Activated CD4-positive, alpha-beta T cell treated with anti-CD3 and anti-CD28 coated beads, Interleukin-10, Interleukin-2, amounts not matched to agents 100 ng/mL and 50 ng/mL, durations not matched to agents 16 hours and 8 hours (primary cell): ENCODE measurements at places on chromosomes 1 and 21.

- DNase-seq, result no peak
These were observed 17.9 kb upstream of the SMG7 start for GRCh38 chr1:183454377-183454776.

DNA sequence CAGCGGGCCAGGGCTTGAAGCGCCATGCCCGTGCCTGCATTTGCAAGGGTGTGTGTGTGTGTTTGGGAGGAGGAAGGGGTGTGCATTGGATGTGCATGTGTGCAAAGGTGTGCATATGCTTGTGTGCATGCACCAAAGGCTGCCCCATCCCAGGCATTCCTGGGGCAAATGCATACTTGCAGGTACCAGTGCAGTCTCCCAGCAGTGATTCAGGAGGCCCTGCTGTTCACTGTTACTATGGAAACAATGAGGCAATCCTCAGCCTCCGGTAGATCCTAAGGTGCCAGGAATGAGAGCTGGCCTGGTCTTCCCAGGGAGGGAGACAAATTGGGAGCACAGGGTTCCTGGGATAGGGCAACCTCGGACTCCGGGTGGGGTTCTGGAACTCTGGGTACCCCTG lies 7.5 kb upstream of the FNDC5 start:
- DNase-seq, result no peak

DNA sequence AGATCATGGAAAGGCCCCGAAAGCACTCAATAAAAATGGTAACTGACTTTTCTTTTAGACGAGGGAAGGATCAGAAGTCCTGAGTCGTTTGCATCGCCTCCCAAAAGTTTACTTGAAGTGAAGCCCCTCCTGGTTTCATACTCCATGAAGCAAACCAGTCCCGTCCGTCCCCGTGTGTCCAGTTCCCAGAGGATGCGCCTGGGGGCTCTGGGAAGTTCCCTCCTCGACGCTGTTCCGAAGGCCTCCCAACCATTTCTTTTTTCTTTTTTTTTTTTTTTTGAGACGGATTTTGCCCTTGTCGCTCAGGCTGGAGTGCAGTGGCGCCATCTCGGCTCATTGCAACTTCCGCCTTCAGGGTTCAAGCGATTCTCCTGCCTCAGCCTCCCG lies 661 bp upstream of the OSCP1 start:
- no peak for DNase-seq

- peak; percentile 81 for DNase-seq
These were observed 2.9 kb downstream of the LMO4 start for GRCh38 chr1:87331365-87332241.

DNA sequence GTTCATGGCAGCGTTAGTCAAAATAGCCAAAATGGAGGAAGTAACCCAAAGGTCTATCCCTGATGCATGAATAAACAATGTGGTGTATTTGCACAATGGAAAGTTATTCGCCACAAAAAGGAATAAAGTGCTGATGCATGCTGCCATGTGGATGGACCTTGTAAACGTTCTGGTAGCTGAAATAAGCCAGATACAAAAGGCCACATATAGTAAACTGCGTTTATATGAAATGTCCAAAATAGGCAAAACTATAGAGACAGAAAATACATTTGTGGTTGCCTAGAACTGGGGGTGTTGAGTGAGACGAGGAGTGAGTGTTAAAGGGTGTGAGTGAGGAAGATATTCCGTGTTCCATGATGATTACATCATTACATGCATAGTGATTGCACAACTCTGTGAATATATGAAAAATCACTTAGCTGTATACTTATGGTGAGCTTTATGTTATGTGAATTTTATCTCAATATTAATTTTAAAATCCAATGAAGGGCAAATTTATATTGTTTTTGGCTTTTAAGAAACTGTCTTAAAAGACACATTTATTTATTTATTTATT lies 321.3 kb downstream of the KIF26B start:
- no peak for DNase-seq

DNA sequence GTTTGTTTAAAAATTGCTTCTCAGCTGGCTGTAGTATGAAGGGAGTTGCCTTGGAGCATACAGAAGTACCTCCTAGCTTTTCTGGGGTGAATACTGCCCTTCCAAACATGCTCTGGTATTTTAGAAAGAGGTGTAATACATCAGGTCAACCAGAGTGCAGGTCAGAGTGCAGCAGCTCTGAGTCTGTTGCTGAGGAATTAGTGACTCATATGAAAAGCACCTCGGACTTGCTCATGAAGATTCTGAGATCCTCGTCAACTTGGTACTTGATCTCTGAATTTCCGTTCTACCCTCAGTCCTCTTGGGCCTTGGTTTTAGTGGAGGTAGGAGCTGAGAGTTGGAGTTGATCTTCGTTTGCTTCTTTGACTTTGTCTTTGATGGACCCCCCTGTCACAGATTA lies 67.3 kb downstream of the NOS1AP start:
- DNase-seq, result no peak

DNA sequence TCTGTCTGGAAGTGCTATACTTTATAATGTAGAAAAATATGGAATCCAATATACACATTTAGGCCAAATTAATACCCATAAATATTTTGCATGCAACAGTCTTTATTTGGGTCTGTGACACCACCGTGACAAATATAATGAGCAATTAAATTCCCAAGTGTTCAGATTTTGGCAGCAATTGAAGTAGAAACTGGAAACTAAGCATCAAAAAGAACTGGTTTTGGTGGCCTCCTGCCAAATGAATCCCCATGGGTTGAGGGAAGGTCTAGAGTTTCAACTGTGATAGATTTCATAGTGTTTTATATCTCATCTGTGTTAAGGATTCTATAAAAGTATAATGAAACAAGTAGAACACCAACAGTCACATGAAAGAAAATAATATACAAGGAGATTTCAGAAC lies 88.4 kb downstream of the DPYD start:
- no peak for DNase-seq

GRCh38 chr1:66267201-66267940 lies 266.6 kb upstream of the SGIP1 start:
- no peak for DNase-seq

DNA sequence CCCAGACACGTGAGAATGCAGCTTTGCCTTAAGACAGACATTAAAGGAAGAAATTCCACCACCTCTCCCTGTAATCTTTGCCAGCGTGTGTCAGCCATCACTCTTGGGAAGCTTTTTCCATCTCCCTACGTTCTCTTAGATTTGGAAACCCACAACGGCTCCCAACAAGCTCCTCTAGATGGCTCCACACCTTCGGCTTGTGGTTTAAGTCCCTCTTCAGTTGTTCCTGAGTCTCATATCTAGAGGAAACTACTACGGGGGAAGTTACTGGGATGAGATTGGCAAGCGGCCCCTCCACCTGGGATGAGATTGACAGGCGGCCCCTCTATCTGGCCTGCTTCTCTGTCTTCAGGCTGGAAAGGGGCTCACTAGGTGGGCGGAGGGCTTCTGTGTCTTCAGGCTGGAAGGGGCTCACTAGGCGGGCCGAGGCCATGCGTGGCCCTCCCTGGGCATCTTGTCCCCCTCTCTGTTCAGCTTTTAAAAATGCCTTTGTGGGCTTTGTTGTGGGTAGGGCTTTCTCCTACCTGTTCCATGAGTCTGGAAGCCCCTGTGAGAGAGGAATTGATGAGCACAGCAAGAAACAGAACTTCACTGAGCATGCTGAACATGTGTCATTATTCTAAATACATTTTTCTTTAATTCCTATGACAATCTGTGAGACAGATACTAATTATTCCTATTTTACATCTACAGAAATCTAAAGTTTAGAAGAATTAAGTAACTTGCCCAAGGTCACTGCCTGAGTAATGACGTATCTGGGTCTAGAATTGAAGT lies 670.5 kb downstream of the KIF26B start:
- DNase-seq, result no peak

- DNase-seq, result no peak
These were observed 5.5 kb downstream of the SORT1 start for GRCh38 chr1:109392037-109392787.

- no peak for DNase-seq
These were observed 121.2 kb downstream of the SPSB1 start for GRCh38 chr1:9413877-9414213.

GRCh38 chr1:31617916-31618746 lies 642 bp downstream of the HCRTR1 start:
- DNase-seq, result peak; percentile 45

- no peak for DNase-seq
These were observed 657 bp upstream of the HDAC1 start for GRCh38 chr1:32291145-32291707.

GRCh38 chr1:58727364-58727763 lies 27.5 kb upstream of the MYSM1 start:
- DNase-seq, result peak; percentile 47

DNA sequence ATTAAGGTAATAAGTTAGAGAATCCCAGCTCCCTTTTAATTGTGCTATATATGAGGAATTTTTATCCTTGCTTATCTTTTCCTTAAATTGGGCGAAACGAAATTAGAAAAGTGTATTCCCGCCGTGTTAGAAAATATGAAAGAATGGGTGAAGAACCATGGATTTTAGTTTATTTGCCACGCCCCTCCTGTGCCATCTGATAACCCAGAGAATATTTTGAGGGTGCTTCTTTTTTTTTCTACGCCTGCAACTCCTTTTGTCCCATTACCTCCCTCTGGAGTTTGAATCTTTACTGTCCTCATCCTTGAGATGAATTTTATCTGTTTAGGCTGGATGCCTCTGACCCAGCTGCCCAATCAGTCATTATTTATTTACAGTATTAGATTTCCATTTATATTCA lies 1.6 kb downstream of the TLCD4 start:
- no peak for DNase-seq

GRCh38 chr1:170749549-170749948 lies 85.6 kb downstream of the PRRX1 start:
- no peak for DNase-seq

- no peak for DNase-seq
These were observed 5.6 kb upstream of the S100A8 start for GRCh38 chr1:153396461-153396860.

DNA sequence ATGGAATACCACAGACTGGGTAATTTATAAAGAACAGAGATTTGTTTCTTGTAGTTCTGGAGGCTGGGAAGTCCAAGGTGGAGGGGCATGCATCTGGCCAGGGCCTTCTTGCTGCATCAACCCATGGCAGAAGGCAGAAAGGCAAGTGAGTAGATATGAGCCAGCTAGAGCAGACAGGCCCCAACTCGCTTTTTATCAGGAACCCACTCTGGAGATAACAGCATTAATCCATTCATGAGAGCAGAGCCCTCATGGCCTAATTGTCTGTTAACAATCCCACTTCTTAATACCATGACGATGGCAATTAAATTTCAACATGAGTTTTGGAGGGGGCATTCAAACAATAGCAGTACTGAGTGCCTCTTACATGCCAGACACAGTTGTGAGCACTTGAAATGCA lies 87.2 kb upstream of the SOX13 start:
- no peak for DNase-seq

GRCh38 chr1:180597520-180597919 lies 34.3 kb upstream of the XPR1 start:
- no peak for DNase-seq

GRCh38 chr1:153659656-153660055 lies 1.2 kb downstream of the SNAPIN start:
- DNase-seq, result no peak

DNA sequence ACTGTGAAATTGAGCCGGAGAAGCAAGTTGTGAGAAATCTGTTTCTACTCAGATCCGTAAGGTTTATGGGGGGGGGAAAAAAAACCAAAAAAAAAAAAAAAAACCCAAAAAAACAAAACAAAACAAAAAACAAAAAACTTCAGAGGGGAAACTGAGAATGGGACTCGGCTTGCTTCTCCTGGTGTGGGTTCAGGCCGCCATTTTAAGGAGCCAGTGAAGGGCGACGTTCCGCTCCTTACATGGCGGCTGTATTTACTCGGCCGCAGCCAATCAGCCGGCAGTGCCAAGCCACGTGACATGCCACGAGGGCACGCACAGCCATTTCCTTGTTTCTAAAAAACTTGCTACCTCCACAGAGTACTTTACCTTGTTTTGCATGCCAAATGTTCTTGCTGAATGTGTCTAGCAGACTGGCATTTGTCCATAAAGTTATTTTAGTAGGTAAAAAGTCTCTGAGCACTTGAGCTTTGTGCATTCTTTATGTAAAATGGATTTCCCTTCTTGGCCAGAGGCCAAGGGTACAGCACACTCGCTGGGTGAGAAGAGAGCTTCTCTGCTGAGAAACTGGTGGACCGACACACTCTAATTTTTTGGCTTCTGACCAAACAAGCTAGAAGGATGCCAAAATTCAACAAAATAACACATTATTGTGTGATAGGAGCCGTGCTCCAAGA lies 101.8 kb downstream of the NFIA start:
- no peak for DNase-seq

DNA sequence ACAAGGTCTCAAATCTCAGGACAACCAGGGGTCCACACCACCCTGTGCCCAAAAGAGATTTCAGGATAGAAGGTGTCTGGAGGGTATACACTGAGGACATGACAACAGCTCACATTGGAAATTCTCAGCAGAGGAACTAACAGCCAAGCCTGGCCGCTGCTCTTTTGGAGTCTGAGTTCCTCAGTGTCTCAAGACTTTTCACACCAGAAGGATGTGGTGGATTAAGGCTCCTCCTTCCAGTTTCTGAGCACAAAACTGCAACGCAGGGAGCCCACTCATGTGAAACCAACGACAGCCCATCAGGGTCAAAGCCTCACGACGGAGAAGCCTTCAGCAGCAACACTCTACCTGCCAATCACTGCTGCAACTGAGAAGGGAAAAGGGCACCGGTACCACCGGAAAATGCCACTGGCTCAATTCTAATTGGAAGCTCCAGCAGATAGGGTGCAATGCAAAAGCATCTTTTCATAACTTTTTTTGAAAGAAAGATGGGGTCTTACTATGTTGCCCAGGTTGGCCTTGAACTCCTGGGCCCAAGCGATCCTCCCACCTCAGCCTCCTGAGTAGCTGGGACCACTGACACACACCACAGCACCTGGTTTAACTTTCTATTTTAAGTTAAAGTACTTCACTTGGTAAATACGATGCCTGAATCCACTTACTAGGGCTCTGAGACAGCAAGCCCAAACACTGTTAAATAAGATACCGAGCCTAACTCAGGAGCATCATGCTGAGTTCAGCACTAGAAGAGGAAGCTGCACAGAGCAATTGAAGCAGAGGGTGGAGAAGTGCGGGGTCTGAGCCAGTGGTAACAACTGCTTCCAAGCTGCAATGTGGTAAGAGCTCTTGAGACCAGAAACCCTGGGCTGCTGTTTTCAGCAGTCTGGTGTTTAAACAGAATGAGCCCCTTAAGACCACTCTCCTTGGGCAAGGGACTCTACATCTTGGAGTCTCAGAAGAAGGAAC lies 7.8 kb downstream of the CAPZB start:
- DNase-seq, result peak; percentile 58

- no peak for DNase-seq
These were observed 18.6 kb downstream of the OVAAL start for GRCh38 chr1:180577361-180577760.

DNA sequence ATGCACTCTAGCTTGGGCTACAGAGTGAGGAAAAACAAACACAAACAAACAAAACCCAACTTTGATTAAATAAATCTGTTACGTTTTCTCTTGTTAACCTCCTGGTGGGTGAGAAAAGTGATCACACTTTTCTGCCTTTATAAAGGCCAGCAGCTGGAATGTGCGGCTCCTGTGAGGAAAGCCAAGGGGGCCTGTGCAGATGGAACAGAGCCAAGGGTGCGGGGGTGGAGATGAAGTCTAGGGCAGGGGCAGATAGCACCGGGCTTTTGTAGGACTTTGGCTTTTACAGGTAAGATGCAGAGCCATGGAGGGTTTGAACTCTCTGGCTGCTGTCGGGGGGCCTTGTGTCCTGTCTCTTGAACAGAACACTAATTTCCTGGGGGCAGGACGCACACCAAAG lies 40.7 kb upstream of the GPR37L1 start:
- DNase-seq, result no peak

GRCh38 chr1:79604490-79605198 lies 598.1 kb upstream of the ADGRL4 start:
- DNase-seq, result no peak

- DNase-seq, result no peak
These were observed 150.1 kb upstream of the IVNS1ABP start for GRCh38 chr1:185467122-185467521.
